ENCODE measurements at places on chromosomes 5 and 9. TPM values are rescaled to one million over a fixed set of nuclear protein-coding genes. Genes with fewer than 3 reads are reported as not detected.

DNA sequence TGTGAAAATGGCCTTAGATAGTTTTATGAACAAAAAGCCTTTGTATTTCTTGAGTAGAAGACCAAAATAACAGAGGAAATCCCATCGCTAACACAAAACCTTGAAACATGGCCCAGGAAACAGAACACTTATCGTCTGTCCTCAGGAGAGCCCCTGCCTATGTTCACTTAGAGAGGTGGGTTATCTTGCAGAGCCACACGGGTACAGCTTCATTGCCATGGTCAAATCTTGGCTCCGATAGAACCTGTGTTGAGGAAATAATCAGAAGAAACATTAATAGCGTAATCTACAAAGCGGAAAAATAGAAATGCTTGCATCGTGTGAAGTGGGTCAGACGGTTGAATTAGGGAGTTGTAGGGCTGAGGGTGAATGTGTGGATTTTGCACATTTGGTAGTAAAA is 216.1 kb downstream of the MAST4 start:
- no peak for DNase-seq

- peak; percentile 60 for DNase-seq
Observed at GRCh38 chr9:15735083-15735857, 182.4 kb downstream of the CCDC171 start.

Gene OLFM1
- total RNA-seq, result 35.5 TPM

GRCh38 chr9:3936520-3937235 is 363.2 kb downstream of the GLIS3 start:
- DNase-seq, result peak; percentile 62

DNA sequence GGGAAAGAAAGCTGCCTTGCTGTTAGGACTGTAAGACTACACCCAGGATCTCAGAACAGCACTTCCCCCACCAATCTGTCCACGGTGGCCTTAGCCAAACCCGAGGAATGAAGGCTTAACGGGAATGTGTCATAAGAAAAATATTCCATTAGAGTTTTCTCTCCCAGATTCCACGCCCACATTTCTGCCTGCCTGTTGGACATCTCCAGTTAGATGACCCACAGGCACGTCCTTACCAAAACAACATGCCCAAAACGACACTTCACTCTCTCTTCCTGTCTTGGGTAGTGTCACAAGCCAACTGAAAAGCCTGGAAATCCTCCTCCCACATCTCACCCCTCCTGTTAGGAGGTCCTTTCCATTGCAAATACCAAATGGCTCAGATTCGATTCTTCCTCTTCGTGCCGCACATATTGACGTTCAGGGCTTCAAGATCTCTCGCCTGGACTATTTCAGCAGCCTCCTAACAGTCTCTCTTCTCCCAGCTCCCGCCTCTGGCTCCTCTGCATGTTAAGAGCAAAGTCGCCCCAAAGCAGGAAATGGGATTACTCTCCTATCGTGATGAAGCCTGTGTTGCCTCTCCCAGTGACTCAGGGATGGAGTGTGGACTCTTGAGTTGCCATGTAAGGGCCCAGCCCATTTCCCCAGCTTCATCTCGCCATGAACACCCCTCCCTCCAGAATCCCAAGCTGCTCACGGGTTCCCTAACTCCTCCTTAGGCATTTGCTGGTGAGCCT is 159.3 kb downstream of the NR3C1 start:
- DNase-seq, result peak; percentile 98

Gene PHF24
- not detected for total RNA-seq

Data from Daoy (cell line).